ENCODE measurements at places on chromosomes 3 and 15. TPM values are rescaled to one million over a fixed set of nuclear protein-coding genes. Genes with fewer than 3 reads are reported as not detected.
A peak's percentile ranks its signal among the peaks of the same experiment; 100 is the strongest.

The CLRN1 gene
- total RNA-seq: not detected

DNA sequence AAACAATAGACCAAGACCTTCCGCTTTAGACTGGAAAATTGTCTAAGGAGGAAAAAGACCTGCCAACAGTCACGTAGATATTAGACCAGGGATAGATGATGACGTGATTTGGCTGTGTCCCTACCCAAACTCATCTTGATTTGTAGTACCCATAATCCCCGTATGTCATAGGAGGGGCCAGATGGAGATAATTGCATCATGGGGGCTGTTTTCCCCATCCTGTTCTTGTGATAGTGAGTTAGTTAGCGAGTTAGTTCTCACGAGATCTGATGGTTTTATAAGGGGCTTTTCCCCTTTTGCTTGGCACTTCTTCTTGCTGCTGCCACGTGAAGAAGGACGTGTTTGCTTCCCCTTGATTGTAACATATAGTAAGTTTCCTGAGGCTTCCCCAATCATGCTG, 31.7 kb upstream of the SUCLG2 start:
- no peak for DNase-seq

DNA sequence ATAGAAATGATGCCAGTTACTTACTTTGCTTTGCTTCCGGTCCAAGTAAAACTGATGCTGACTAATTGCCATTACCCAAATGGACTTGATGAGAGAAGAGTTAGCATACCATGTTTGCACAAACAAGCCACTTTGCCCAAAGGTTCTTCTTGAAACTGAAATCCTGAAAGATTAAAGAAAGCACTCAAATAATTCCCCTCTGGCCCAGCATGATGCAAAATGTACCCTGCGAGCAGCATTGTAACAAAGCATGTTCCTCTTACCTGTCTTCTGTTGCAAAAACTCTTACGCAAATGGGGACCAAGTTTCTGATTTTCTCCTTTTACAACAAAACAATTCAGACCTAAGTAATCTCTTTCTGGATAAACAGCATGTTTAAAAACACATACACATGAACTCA, 74.5 kb upstream of the LMOD3 start:
- DNase-seq: no peak

The PODXL2 gene
- 2.9 TPM for total RNA-seq

DNA sequence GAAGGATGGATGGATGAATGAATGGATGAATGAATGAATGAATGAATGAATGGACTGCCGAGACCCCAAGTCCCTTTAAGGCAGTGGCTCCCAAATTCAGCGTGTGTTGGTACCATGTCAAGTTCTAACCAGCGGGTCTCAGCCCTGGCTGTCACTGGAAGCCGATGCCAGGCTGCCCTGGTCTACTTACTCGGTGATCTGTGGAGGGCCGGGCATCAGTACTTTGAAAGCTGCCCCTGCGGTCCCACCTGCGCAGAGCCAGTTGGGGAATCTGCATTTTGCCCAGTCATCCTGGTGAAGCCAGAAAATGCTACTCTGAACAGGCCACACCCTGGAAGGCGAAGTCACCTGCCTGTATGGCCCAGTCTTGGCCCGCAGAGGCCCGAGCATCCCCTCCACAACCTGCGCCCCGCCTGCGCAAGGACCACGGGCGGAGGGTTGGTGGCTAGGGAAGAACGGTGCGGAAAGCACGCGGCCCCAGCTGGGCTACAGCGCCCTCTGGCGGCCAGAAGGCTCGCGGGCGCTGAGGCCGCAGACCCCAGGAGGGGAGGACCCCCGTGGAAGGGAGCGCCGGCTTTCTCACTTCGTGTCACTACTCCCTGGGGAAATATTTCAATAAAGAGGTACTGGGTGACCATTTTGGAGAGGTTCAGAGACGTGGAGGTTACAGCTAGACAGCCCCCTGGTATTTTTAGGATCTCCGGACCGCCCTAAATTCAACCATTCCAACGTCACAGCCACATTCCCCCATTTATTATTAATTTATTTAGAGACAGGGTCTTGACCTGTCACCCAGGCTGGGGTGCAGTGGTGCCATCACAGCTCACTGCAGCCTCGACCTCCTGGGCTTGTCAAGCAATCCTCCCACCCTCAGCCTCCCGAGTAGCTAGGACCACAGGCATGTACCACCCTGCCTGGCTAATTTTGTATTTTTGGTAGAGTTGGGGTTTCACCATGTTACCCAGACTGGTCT, 34.9 kb downstream of the PRKCD start:
- peak; percentile 69 for DNase-seq

DNA sequence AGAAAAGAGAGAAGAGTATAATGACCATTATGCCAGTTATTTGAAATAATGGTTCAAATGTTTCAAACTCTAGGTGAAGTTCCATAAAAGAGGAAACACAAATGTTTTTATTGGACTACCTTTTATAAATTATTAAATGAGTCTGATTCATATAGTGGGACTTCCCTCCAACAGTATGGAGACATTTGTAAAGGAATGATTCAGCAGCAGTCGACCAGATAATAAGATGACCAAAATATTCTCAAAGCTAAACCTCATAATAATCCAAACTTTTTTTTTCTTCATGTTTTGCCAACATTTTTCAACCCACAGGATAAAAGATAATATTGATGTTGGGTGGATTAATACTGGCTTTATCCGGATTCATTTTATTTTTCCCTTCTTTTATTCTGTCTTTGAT, 18.8 kb downstream of the TIPARP start:
- peak; percentile 64 for DNase-seq

The AGTR1 gene
- under 0.01 TPM for total RNA-seq

The PRR20G gene
- total RNA-seq: not detected
